Spleen (tissue), 13 donors: ENCODE measurements at places on chromosomes 7 and 10. TPM values are rescaled to one million over a fixed set of nuclear protein-coding genes. Genes with fewer than 3 reads are reported as not detected.

MKI67 gene
- polyA plus RNA-seq, result 1.7 TPM

CCDC3 gene
- polyA plus RNA-seq, result 7.9 TPM

AKR1C8 gene
- not detected for polyA plus RNA-seq

ACSL5 gene
- 18.6 TPM for polyA plus RNA-seq

MEOX2 gene
- 0.24 TPM for polyA plus RNA-seq

UBTD1 gene
- 11.5 TPM for polyA plus RNA-seq

SLC16A9 gene
- polyA plus RNA-seq, result 13.5 TPM

NCOA4 gene
- polyA plus RNA-seq, result 39.3 TPM

SPDYE2B gene
- polyA plus RNA-seq, result not detected

PDE6C gene
- polyA plus RNA-seq, result not detected

USP54 gene
- 1.1 TPM for polyA plus RNA-seq

SUPV3L1 gene
- 95.6 TPM for polyA plus RNA-seq

LEP gene
- polyA plus RNA-seq, result 0.13 TPM

CLEC2L gene
- polyA plus RNA-seq, result 0.11 TPM

PDE1C gene
- polyA plus RNA-seq, result 0.53 TPM

CYP3A5 gene
- polyA plus RNA-seq, result 0.09 TPM

UPK3B gene
- polyA plus RNA-seq, result 1.9 TPM

PPP1R17 gene
- not detected for polyA plus RNA-seq

CHST15 gene
- polyA plus RNA-seq, result 10.6 TPM

GBX1 gene
- not detected for polyA plus RNA-seq

MYOZ1 gene
- polyA plus RNA-seq, result 0.48 TPM

CYP26C1 gene
- polyA plus RNA-seq, result 0.06 TPM

GRB10 gene
- polyA plus RNA-seq, result 23.2 TPM

FOXP2 gene
- polyA plus RNA-seq, result 0.09 TPM

UCN3 gene
- not detected for polyA plus RNA-seq

NME8 gene
- polyA plus RNA-seq, result 1.3 TPM

PKD2L1 gene
- polyA plus RNA-seq, result 3.3 TPM

ARHGEF35 gene
- 1.4 TPM for polyA plus RNA-seq

PUS7 gene
- 1.5 TPM for polyA plus RNA-seq

OPN4 gene
- not detected for polyA plus RNA-seq

PIP4K2A gene
- polyA plus RNA-seq, result 30.1 TPM

PTPRE gene
- 6.2 TPM for polyA plus RNA-seq

GIMAP1 gene
- 8.7 TPM for polyA plus RNA-seq
